Mesenteric fat pad (tissue), 1 donor: ENCODE measurements at places on chromosomes 2 and 18. TPM values are rescaled to one million over a fixed set of nuclear protein-coding genes. Genes with fewer than 3 reads are reported as not detected.

GRCh38 chr18:53795610-53796009 is 428.9 kb downstream of the MBD2 start:
- no peak for DNase-seq

DNA sequence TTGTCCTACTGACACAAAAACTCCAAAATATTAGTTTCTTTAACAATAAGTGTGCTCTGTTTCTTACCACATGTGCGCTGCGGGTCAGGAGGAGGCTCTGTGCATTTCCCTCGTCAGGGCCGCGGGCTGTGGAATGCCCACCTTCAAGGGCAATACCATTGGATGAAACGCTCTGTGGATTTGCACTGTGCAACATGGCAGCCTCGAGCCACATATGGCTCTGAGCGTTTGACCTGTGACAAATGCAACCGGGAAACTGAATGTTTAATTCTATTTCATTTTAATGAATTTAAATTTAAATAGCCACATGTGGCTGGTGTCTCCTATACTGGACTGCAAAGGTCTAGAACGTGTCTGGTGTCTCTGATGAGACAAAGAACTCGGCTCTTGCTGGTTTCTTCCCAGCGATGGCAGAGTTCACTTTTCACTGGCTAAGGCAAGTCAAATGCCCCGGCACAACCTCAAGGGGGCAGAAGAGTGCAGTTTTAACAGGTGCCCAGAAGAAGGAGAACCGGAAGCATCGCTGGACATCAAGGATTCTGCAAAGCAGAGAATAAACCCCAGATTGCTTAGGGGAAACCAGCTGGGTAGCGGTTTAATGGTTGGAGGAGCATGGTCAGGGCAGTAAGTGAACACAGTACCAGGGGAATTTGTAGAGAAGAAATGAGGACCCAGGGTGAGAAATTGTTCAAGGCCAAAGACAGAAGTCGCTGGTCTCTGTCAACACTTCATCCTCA is 37.0 kb upstream of the TMEM18 start:
- DNase-seq: no peak

DNA sequence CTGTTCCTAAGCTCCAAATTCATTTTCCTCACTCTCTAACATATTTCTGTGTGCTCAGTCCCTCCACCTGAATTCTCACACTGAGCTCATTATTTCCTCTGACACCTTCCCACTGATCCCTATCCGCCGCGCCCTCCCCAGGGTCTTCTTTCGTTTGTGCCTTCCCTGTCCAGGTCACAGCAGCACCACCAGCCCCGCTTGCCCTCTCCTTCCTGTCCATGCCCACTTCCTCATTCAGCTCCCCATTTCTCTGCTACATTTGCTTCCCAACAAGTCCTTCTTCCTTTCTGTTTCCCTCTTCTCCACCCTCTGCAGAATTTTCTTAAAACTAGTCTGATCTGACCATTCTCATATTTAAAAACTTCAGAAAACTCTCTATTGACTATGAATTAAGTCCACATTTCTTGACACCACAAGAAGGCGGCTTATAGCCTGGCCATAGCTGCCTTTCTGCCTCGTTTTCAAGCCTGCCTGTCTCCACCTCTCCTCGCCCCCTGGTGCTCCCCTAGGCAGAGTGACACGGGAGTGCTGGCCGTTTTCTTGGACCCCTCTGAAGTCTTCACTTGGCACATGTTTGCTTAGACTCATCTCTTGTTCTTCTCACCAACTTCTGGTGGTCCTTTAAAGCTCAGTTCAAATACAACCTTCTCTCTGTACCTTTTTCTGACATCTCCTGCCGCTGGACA is 138.7 kb upstream of the BOD1L2 start:
- DNase-seq: no peak

GRCh38 chr2:30288561-30288960 is 57.2 kb downstream of the LBH start:
- no peak for DNase-seq

Gene ASAP2
- 22.9 TPM for total RNA-seq

GRCh38 chr2:191597186-191597751 is 80.7 kb upstream of the NABP1 start:
- DNase-seq: no peak
